Anterior cingulate cortex (tissue), 58 donors: ENCODE measurements at places on chromosomes 7 and 10.

DNA sequence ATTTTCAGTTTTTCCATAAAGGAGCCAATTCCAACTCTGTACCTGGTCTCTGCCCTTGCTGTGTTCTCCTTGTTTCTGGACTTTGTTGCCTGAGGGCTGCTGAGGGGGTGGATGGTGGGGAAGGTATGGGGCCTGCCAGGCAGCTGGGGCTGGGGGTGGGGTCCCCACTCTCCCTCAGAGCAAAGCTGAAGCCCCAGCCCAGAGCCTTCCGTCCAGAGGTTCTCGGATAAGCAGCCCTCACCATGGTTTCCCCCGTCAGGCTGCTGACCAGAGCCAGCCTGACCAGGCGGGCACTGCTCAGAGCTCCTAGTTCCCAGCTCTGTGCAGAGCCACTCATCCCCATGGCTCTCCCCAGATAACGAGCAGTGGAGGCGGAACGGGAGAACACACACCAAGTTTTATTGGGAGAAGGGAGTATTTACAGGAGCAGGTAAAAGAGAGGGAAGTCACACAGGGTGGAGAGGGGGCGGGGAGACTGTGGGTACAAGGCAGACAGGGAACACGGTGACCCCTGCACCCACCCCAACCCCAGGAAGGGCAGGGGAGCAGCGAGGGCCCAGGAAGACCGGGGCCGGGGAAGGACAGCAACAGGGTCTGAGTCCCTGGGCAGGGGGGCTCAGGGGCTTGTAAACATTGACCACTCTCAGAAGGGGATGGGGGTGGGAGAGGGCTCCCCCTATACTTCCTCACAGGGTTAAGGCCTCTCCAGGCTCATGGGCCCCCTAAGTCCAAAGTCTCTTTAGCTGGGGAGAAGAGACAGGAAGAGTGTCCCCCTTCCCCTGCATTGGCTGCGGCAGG lies 5.8 kb downstream of the GNB2 start:
- no peak for DNase-seq

GRCh38 chr7:141073173-141073640 lies 657 bp upstream of the TMEM178B start:
- DNase-seq = peak; percentile 57

DNA sequence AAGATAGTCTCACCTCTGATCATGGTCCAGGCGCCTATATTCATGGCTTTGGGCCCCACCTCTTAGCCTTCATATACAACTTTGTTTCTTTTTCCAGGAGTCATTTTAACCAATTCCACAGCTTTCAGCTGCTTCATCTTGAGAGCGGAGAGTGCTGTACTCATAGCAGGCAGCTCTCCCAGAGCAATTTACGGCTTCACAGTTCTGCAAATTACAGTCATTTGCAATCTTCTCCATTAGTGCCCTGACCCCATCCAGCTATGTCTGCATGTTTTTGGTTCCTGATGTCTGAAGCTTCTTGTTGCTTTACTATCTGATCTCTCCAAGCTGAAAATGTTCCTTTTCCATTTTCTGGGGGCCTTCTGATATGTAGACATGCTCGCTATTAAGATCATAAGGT lies 18.0 kb upstream of the MEST start:
- no peak for DNase-seq

DNA sequence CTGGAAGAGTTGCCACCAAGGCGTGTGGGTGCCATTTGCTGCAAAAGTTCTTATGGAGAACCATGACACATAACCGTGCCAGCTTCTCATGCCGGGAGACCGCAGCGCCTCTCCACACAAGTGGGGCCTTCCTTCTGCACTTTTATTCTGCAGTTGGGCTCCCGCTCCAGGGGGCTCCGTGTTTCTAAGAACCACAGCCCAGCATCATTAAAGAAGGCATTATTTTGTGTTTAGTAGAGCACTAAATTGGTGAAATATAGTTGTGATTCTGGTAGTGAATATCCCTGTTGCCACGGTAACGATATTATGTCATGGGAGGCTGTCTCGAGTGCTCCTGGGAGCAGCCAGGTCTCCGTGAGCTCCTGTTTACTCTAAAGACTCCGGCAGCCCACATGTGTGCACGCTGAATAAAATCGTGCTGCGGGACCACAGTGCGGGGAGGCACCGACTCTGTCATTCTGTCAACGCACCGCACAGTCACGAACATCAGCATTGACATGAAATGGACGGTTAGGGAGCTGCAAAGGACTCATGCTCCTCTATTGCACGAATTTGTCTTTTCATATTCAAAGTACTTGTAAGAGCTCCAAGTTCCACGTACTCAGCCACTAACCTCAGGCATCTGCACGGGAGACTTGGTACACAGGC lies 68.8 kb upstream of the PITRM1 start:
- peak; percentile 20 for DNase-seq

DNA sequence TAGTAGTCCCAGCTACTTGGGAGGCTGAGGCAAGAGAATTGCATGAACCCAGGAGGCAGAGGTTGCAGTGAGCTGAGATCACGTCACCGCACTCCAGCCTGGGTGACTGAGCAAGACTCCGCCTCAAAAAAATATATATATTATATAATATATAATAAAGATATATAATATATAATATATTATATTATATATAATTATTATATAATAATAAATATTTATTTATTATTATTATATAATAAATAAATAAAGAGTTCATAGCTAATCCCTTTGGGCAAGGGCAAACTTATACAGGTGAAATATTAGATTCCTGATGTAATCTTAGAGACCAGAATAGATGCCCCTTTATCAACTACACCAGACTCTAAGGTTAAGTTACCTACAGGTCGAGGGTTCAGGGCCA lies 185.2 kb downstream of the PRPF18 start:
- DNase-seq = no peak

DNA sequence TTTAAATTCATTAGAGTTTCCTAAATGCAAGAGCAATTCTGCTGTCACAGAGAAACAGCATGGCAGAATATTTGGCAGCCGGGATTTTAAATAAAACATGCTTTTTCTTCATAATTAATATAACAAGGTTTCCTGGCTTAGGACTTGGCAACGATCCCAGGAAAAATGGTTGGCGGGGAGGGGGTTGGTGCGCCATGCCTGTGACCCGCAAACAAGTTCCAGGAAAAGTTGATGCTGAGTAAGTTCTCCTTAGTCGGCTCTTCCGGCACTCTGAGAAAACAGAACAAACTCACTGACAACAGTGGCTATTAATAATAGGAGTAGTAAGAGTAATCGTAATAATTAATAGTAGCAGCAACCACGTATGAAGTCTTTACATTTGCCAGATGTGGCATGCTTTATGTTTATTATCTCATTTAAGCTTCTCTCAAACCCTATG lies 4.6 kb downstream of the HABP2 start:
- DNase-seq = no peak

- DNase-seq = no peak
Observed at GRCh38 chr10:83959328-83959727, 180.0 kb upstream of the GHITM start.

GRCh38 chr10:115980470-115980869 lies 292.5 kb downstream of the GFRA1 start:
- DNase-seq = no peak

GRCh38 chr10:1847361-1847760 lies 110.0 kb upstream of the ADARB2 start:
- no peak for DNase-seq

- DNase-seq = no peak
Observed at GRCh38 chr7:137694405-137694804, 152.4 kb downstream of the DGKI start.

DNA sequence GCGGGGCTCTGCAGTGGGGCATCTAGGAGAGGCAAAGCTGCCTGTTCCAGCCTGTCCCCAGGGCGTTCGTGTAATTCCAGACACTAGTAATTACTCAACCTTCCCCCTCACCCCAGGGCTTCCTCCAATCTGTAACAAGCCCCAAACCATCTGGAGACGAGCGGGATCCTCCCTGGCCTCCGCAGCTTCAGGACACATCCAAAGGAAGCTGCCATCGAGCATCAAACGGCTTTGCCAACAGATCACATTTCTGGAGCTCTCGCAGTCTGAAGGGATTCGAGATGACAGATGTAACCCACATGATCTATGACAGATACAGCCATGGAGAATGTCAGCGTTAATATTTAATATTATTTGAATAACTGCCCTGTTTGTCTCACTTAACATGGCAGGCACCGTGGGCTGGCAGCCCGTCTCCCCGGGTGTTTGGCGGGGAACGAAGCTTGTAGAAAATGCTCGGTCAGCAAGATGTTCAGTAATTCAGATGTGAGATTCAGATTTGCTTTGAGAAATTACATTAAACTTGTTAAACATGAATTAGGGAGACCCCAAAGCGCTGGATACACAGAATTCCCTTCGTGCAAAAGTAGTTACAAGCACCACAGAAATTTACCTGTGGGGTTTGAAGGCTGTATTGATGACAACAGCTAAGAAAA lies 108.5 kb upstream of the C7orf33 start:
- no peak for DNase-seq

DNA sequence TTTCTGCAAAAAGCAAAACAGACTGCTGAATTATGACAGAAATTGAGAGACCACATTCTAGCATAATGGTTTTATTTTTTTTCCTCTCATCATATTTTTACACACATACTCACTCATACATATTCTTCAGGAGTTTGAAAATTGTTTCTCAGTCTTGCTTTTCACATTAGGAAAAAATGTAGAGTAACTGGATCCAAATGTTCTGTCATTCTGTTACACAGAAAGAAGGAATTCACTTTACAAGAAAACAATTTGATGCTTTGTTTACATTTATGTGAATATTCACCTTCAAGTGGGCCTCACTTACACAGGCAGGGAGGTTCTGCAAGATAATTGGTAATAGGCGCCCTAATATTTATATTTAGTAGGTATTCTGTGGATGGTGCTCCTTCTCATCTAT lies 82.0 kb downstream of the ARL4A start:
- no peak for DNase-seq

DNA sequence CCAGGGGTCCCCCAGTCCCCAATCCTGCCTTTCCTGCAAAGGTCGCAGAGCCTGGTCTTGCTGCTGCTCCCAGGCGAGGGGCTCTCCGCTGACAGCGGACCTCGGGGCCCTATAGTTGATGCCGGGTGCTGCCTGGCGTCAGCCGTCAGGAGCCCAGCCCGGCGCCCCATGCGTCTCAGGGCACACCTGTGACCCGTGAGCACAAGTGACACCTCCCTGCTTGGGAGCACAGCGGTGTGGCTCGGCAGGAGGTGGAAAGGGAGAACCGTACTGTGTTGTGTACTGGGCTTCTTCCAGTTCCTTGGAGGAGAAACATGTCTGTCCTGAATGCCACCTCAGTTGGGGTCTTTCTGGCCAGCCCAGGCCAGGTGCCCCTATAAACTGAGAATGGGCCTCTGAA lies 56.7 kb downstream of the LHPP start:
- no peak for DNase-seq

- no peak for DNase-seq
Observed at GRCh38 chr7:132475669-132476116, 100.6 kb downstream of the PLXNA4 start.

DNA sequence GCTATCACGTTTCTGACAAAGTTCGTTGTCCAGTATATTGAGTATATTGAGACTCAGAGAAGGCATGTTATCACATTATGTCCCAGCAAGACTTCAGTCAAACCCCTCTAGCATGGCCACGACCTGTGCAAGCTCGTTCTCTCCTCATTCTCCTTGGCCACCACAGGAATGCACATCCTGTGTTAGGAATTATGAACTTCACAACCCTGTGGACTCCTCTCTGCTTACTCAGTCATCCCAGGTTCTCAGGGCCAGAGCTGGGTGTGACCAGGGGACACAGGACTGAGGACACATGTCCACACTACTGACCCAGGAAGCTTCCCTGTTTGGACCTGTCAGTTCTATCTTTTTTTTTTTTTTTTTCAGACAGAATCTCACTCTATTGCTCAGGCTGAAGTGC lies 4.4 kb downstream of the SH2D4B start:
- no peak for DNase-seq

GRCh38 chr7:113922049-113922448 lies 3.2 kb upstream of the PPP1R3A start:
- no peak for DNase-seq

DNA sequence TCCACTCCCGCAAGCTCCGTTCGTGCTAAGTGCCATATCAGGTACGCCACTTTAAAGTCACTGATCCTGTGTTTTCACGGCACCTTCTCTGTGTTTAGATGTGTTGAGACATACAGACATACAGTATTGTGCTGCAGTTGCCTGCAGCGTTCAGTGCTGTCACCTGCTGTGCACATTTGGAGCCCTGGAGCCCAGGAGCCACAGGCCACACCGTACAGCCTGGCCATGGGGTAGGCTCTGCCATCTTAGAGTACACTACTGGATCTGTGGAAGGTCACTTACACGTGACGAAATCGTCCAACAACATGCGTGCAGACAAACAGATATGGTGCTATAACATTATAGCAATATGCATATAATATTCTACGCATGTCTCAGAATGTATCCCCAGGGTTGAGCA lies 111.3 kb downstream of the ELFN1 start:
- DNase-seq = no peak

GRCh38 chr10:19449860-19450259 lies 366.4 kb upstream of the PLXDC2 start:
- no peak for DNase-seq

- no peak for DNase-seq
Observed at GRCh38 chr10:110717781-110718589, 73.8 kb downstream of the RBM20 start.

DNA sequence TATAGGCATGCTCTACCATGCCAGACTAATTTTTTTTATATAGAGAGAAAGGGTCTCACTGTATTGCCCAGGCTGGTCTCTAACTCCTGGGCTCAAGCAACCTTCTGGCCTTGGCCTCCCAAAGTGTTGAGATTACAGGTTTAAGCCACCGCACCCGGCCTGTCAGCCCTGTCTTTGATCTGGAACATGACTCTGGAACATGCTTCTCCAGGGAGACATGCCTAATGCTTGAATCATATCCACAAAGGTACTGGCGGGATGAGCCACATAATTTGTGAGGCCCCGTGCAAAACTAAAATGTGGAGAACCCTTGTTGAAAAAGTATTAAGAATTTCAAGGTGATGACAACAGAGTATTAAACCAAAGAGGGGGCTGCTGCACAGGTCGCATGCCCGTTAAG lies 282.8 kb downstream of the ARHGAP12 start:
- no peak for DNase-seq

- no peak for DNase-seq
Observed at GRCh38 chr7:103292122-103292521, 5.1 kb upstream of the PMPCB start.

- DNase-seq = no peak
Observed at GRCh38 chr7:36916619-36917018, 192.3 kb upstream of the AOAH start.
